GM19239 (cell line): ENCODE measurements at places on chromosomes 2 and 18.

DNA sequence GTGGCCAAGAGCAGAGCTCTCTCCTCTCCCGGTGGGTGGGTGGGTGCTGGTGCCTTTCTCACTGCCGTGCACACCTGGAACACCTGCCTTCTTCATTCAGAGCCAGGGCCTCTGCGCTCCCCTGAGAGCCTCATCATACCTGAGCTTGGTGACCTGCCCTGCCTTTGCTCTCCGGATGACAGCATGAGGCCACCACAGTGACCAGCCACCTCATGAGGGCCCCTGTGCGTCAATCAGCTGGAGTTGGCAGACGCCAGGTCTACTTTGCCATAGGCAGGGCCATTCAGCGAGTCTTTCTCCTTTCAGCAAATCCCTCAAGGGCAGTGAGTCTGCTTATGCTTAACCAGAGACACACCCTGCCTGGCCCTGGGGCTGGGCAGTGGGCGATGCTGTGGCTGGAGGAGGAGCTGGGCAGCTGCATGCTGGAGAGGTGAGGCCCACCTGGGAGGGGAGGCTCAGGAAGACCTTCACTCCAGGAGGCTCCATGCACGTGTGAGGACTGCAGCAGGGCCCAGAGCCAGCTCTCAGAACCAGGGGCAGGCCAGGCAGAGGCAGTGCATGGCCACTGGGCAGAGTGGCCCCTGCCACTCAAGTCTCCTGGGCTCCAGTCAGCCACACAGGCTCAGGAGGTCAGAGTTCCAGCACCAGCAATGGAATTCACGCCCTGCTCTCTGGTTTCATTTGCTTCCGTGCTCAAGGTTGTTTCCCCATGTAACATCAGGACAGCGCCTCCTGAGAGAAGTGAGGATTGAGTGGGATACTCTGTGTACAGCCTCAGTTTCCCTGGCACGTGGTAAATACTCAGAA, 417.5 kb upstream of the MYT1L start:
- DNase-seq: no peak

DNA sequence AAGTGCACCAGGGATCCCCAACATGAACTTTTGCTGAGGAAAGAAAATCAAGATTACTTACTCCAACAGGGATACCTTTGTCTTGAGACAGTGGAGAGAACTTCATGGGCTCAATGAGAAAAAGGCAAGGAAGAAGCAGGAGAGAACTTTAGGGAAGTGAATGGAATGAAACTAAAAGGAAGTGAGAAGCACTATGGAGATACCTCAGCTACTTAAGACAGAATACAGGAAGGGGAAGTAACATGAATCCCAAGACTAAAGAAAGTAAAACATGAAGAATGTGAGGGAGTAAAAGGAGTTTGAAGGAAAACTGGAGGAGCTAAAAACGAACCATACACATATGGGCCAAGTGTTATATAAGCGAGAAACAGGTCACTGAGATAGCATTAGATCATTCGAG, 32.4 kb upstream of the ACTR3 start:
- DNase-seq: no peak

DNA sequence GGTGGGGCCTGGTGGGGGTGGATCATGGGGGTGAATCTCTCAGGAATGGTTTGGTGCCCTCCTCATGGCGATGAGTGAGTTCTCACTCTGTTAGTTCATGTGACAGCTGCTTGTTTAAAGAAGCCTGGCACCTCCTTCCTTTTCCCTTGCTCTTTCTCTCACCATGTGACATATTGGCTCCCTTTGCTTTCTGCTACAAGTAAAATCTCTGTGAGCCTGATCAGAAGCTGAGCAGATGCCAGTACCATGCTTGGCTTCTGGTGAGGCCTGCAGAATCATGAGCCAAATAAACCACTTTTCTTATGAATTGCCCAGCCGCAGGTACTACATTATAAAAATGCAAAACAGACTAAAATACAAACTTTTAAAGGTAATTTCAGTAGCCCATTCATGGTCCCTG, 73.4 kb upstream of the TEX51 start:
- DNase-seq: no peak

DNA sequence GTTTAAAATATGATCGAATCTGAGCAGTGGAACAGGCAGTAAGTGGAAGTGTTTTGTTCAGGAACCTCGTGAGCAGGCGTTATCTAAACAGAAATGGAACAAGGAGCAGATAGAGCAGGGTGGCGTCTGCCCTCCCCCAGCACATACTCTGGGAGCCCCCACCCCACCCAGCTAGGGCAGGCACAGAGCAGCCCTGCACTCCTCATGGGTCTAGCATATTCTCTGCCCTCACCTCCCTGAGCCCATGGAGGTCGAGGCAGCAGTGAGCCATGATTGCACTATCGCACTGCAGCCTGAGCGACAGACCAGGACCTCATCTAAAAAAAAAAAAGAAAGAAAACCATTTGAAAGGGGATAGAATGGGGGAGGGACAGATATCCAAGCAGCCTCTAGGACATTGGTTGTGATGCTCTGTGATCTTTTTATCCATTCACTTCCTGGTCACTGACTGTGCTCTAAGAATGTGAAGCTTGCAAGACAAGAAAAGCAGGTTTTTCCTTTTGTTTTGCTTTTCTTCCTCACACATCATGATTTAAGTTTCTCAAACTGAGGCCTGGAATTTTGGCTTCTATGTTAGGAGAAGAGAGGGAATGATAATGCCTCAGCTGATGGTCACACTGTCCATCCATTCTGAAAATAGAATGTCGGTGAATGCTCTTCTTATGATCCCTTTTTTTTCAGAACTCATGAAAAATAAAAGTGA, 3.1 kb downstream of the MLPH start:
- no peak for DNase-seq

GRCh38 chr2:204122425-204122824, 185.9 kb downstream of the ICOS start:
- no peak for DNase-seq

DNA sequence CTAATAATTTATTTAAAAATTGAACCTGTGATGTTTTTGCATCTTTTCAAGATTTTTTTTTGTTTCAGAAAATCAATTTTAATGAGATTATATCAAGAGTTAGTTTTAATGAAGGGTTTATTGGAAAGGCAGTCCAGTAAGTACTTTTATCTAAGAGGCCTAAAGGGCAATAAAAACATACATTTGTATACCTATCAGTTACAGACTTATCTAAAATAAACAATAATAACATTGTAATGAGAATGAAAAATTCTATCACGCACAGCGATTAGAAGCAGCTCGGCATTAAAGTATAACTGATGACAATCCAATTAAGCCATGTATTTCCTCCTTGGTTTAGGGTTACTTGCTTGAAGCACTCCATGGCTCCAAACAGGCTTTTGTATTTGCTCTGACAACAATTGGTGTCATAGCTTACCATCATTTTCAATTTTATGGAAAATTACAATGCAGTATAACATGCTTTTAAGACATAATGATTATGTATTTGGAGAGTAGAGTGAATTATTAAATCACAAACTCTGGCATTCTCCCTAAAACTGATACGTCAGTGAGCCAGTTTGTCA, 629.4 kb downstream of the TSN start:
- no peak for DNase-seq

DNA sequence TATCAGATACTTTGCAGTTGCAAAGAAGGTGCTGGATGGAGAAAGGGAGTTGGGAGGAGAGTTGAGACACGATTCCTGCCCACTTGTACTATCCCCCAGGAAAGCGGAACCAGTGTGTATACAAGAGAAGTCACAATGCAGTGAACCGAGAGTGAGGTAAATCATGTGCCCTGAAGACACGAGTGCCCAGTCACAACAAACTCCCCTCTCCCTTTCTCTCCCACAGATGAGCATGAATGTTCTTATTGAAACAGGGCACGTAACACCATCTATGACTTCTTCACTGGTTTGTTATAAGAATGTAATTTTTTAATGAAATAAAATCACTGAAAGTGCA, 155.7 kb downstream of the IRS1 start:
- DNase-seq: no peak

DNA sequence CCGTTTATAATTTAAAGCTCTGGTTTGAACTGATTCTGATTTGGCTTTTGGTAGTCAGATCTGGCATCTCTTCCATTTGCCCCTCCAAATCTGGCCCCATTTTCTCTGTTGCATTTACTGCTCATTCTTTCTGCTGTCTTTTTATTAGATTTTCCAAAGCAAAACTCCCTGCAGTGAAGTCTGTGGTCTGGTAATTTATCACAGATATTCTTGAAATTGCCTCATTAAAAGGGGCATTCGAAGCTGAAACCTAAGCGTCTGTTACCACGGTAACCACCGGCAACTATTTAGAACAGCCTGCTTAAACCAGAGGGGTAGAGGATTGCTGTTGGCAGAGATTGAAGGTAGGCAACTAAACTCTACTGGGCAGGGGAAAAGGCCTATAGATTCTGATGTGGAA, 111.5 kb upstream of the UPP2 start:
- DNase-seq: no peak

- DNase-seq: no peak
These were observed 12.1 kb downstream of the ALPP start for GRCh38 chr2:232390661-232391060.

GRCh38 chr2:43399515-43400264, 173.3 kb upstream of the ZFP36L2 start:
- no peak for DNase-seq

DNA sequence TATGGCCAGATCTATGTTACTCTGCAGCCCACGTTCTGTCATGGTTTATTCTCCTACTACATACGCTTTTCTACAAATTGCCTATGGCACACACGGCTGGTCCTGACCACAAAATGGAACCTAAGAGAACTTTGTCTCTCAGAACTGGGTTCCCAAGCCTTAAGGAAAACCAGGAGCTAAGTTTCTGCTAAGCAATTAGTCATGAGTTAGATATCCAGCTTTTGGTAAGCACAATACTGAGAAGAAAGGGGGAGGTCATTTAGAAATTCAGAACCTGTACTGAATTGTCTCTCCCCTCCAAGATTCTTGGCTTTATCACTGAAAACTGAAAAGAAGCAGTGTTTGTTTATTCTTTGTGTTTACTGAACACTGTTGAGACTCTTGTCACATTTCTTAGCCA, 283.5 kb upstream of the TANK start:
- no peak for DNase-seq

GRCh38 chr2:238083919-238084318, 16.2 kb upstream of the ESPNL start:
- no peak for DNase-seq

- no peak for DNase-seq
These were observed 53.1 kb downstream of the CAB39 start for GRCh38 chr2:230765611-230766300.

GRCh38 chr18:73461038-73461779, 593.4 kb upstream of the NETO1 start:
- DNase-seq: no peak

GRCh38 chr2:84855731-84856130, 25.2 kb downstream of the TRABD2A start:
- no peak for DNase-seq
